ENCODE measurements at places on chromosomes 6 and 20.

DNA sequence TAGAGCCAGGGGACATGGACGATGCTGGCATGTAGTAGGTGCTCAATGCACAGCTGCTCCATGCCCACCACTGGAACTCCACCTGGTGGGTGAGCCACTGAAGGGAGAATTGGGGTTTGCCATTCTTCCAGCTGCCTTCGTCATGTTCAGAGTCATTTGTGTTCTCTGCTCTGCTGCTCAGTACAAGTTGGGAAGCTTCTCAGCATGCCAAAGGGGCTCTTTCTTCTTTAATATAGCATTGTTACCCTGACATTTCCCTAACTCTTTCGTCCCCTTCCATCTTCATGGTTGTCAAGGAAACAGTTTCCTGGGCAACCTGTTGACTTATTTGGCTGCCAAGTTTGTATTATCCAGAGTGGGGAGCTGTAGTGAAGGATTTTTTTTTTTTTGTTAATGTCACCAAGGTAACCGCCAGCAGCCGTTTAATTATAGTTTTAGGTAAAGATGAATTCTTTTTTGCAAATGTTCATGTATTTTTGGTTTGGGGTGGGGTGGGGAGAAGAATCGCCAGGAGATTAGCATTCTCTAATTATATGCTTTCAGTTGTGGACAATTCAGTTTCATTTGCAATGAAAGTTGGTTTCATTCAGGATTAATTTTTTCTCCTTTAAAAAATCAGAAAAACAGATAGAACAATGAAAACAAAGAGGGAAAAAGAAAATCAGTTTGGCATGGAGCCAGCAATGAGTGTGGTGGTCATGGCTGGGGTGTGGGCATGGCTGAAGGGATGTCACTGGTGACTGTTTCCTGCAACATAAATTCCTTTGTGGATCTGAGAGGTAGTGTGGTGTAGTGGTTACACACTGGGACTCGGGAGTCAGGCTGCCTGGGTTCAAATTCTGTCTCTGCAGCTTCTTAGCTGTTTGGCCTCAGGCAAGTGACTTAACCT is 73.0 kb upstream of the KCNG1 start:
- no peak for DNase-seq

- DNase-seq: no peak
These were observed 10.4 kb upstream of the FKBPL start for GRCh38 chr6:32140420-32141046.

DNA sequence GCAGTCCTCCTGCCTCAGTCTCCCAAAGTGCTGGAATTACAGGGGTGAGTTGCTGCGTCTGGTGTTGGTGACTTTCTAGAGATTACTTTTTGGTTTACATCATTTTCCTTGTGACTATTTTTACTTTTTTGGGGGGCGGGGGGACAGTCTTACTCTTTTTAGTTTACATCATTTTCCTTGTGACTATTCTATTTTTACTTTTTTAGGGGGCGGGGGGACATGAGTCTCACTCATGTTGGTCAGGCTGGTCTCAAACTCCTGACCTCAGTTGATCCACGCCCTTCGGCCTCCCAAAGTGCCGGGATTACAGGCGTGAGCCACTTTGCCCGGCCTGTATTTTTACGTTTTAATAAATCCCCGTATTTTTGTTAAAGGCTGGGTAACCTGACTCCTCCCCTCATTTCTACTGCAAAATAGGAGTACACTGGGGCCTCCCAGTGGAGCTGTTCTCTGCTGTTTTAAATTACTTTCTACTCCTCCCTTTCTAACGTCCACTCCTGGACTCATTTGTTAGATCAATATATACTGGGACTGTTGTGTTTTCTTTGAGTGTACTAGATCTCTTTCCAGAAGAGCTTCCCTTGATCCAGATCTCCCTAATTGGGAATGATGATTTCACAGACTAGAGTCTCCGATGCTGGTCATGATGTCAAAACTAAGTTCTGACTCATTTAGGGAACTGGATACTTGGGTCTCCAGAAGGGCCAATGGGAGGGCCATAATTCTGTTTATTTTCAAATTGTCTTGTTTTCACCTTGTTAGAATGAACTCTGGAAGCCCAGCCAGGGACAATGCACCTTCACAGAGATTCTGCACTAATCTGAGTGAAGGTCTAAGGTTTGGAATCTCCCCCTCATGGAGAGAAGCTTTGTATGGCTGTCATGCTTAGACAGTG is 9.2 kb downstream of the HSPA1B start:
- no peak for DNase-seq

GRCh38 chr6:25136854-25137253 is 142.3 kb upstream of the CARMIL1 start:
- no peak for DNase-seq

DNA sequence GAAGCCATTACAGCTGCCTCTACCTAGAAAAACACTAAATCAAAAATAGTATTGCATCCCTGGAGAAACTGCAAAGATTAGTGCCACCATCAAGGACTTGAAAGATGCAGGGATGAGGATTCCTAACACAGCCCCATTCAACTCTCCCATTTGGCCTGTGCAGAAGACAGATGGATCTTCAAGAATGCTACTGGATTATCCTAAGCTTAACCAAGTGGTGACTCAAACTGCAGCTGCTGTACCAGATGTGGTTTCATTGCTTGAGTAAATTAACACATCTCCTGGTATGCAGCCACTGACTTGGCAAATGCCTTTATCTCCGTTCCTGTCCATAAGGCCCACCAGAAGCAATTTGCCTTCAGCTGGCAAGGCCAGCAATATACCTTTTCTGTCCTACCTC is 117.4 kb downstream of the TBC1D32 start:
- DNase-seq: no peak

- no peak for DNase-seq
These were observed 8.8 kb downstream of the PPIL1 start for GRCh38 chr6:36865835-36866234.

DNA sequence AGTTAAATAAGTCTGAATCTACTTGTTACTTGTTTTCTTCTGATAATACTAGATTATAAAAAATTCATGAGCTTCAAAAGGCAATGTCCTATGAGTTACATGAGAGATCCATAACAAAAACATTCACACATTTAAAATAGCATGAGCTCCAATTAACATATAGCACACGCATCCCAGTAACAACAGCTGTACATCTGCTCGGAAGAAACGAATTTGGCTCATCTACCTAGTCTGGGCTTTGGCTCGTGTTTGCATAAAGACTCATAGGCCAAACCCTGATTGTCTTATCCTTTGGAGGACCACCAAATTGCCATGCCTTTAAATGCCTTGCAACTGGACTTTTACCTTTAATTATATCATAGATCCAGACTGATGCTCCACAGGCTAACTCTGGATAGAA is 259.7 kb upstream of the CHD6 start:
- no peak for DNase-seq

- DNase-seq: no peak
These were observed 2.8 kb downstream of the C20orf203 start for GRCh38 chr20:32670773-32671455.

GRCh38 chr6:39439342-39440038 is 117.0 kb upstream of the KCNK16 start:
- no peak for DNase-seq

GRCh38 chr6:122609881-122610689 is at the start of gene PKIB:
Gene PKIB (plus strand): TSS chr6:122610405. CDS start chr6:122717795, 107,390 bp downstream.
- DNase-seq: peak; percentile 31

- DNase-seq: no peak
These were observed 238.9 kb downstream of the SLC24A3 start for GRCh38 chr20:19451231-19451922.

- DNase-seq: no peak
These were observed 86.1 kb downstream of the LINC00237 start for GRCh38 chr20:21019814-21020658.

DNA sequence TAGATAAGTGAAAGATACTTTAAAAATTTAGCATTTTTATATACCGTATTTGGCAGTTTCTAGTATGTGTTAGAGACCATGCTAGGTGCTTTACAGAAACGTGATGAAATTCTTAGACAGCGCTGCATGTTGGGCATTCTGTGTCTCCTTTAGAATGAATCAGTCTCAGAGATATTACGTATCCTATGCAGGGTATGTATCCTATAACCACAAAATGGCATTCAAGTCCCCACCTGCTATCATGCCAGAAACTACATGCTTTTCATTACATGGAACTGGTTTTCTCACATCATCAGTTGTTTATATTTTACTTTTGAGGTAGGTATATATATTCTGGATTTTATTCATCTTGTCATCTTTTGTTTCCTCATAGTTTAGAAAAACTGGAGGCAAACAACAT is 42.3 kb downstream of the PEX7 start:
- no peak for DNase-seq

- DNase-seq: no peak
These were observed 53.8 kb upstream of the TSHZ2 start for GRCh38 chr20:52918311-52918710.

DNA sequence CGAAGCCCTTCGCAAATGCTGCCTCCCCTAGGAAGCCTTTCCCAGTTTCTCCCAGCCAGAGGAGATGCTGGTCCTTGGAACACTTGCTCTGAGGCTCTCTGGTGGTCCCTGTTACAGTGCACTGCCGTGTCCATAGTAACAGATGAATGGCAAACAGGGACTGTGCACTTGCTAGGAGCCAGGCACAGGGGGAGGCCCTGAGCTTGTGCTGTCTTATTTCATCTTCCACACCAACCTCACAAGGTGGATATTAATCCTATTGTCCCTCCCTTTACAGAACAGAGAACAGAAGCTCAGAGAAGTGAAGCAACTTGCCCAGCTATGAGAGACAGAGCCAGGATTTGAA is 19.0 kb downstream of the SRC start:
- DNase-seq: no peak

DNA sequence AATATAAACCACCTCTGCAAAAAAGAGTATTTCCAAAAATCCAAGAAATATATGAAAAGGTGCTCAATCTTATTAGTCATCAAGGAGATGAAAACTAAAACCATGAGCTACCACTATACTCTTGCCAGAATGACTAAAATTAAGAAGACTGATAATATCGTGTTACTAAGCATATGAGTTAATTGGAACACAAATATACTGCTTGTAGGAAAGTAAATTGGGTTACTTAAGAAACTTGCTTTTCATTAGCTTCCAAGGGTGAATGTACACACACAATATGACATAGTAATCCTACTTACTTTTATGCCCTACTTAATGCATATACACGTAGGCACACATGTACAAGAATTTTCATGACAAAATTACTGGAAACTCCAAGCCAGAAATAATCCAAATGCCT is 3.4 kb downstream of the THEMIS start:
- no peak for DNase-seq

- no peak for DNase-seq
These were observed 27.7 kb downstream of the DSE start for GRCh38 chr6:116398316-116399010.

Data from stimulated activated CD4-positive, alpha-beta T cell treated with anti-CD3 and anti-CD28 coated beads, Interleukin-4, amount 100 ng/mL, for 4 hours (primary cell).